Activated CD4-positive, alpha-beta T cell treated with anti-CD3 and anti-CD28 coated beads, Interleukin-2, amount 10 ng/mL, durations not matched to agents 24 days and 14 days (primary cell): ENCODE measurements at places on chromosomes 13 and 19. TPM values are rescaled to one million over a fixed set of nuclear protein-coding genes. Genes with fewer than 3 reads are reported as not detected.

Gene PSG3
- not detected in 2 replicates for total RNA-seq

DNA sequence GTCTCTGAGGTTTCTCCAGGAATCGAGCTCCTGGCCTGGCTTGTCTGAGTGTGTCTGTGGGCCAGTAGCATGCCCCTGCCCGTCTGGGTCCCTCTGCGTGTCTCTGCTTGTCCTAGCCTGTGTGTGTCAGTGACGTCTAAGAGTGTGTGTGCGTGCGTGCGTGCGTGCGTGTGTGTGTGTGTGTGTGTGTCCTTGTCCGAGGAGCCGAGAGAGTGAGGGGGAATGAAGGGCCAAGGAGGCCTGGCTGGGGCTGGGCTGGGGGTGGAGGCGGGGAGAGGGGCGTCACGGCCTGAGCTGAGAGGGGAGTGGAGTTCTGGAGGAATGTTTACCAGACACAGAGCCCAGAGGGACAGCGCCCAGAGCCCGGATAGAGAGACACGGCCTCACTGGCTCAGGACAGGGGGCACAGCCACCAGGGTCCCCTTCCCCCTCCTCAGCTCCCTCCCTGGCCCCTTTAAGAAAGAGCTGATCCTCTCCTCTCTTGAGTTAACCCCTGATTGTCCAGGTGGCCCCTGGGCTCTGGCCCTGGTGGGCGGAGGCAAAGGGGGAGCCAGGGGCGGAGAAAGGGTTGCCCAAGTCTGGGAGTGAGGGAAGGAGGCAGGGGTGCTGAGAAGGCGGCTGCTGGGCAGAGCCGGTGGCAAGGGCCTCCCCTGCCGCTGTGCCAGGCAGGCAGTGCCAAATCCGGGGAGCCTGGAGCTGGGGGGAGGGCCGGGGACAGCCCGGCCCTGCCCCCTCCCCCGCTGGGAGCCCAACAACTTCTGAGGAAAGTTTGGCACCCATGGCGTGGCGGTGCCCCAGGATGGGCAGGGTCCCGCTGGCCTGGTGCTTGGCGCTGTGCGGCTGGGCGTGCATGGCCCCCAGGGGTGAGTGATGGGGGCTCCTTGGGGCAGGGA lies at the start of gene AXL:
AXL (plus strand) TSS at position 609 of the 893 bp plus-strand sequence; CDS start at position 779, 170 bp downstream.
- peak within 1 kb of the TSS; percentile 45 for H3K27ac ChIP-seq
- peaks cover 52% of the 10 kb centered on the region for H3K27me3 ChIP-seq
- DNase-seq, result no peak
- H3K4me1 ChIP-seq, result peaks cover 8% of the 10 kb centered on the region

DNA sequence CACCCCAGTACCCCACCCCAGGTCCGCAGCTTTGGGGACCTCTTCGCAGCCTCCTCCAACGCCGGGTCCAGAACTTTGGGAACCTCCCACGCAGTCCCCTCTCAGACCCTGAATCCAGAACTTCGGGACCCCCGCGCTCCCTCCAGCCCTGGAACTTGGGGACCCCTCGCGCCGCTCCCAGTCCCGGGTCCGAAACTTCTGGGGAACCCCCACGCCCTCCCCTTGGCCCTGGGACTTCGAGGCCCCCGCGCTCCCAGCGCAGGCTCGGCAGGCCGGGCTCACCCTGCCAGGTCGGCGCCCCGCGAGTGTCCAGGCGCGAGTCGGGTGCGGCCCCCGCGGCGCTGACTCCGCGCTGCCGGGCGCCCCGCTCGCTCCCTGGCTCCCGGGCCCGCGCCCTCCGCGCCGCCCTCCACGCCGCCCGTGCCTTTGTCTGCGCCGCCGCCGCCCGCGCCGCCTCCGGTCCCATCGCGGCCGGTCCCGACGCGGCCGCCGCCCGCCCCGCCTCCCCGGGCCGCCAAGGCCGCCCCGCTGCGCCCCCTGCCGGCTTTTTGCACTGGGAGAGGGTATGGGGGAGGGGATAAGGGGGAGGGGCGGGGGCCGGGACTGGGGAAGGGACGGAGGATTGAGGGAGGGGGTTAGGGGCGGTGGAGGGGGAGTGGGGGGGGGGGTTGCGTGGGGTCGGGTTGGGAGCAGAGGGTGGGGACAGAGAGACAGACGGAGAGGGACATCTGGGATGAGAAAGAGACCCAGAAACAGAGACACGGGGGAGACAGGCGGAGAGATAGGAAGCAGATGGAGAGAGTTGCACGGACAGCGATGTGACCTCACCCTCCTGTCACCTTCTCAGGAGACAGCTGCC lies at the start of gene HOMER3:
HOMER3 (minus strand) TSS at position 449 of the 859 bp plus-strand sequence. CDS start 2,235 bp downstream, outside the sequence.
- no peak within 1 kb of the TSS for H3K27ac ChIP-seq
- H3K27me3 ChIP-seq, result peaks cover 37% of the 10 kb centered on the region
- peaks cover 7% of the 10 kb centered on the region for H3K4me1 ChIP-seq
- H3K36me3 ChIP-seq, result no peaks in the 10 kb centered on the region
- peak within 1 kb of the TSS; percentile 69 for H3K4me3 ChIP-seq

DNA sequence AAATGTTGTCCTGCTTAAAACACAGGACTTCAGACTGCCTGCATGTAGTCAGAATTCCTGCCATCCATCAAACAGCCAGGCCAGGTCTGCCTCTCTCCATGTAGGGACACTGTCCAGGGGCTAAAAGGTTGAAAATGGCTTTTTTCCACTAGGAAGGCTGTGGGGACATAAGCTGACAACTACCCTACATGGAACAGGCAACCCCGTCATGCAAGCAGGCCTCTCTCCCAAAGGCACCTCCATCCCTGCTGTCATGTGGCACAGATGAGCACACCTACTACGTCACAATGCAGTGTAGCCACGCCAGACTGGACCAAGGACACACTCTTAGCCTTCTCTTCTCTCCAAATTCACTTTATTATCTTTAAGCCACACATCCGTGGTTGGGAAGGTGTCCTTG lies 40.8 kb downstream of the LATS2 start:
- DNase-seq, result no peak
- H3K27me3 ChIP-seq, result no peaks in the 10 kb centered on the region
- H3K27ac ChIP-seq, result no peak overlapping the region
- H3K4me3 ChIP-seq, result no peak overlapping the region

DNA sequence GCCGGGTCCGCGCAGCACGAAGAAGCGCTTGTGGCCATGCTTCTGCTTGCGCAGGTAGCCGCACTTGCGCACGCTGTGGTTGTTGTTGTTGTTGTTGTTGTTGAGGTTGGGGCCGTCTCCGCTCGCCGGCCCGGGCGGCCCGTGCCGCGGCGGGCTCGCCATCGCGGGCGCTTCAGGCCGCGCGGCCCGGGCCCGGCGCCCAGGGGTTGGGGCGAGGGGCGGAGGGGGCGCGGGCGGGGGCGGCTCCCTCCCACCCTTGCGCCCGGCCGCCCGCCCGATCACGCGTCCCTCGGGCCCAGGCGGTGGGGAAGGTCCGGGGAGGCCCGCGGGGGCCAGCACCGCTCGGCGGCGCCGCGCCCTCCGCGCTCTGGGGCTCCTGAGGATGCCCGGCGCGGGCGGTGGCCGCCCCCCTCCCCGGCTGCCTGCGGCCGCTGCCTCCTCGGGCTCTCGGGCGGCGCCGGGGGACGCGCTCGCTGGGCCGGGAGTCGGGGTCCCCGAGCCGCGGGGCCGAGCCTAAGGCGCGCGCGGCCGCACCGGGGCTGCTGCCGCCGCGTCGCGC lies 412 bp downstream of the IRS2 start:
- peak overlapping the region; percentile 58 for H3K4me3 ChIP-seq
- peaks cover 22% of the 10 kb centered on the region for H3K27me3 ChIP-seq
- no peak overlapping the region for H3K27ac ChIP-seq
- peaks cover 8% of the 10 kb centered on the region for H3K36me3 ChIP-seq

- H3K27me3 ChIP-seq, result no peaks in the 10 kb centered on the region
- H3K27ac ChIP-seq, result peak overlapping the region; percentile 20
Measured at GRCh38 chr13:73998631-73999030, 135.6 kb downstream of the KLF12 start.

GRCh38 chr13:23323946-23324709 lies 109.4 kb downstream of the SACS start:
- no peak overlapping the region for H3K4me3 ChIP-seq
- no peak for DNase-seq
- peak overlapping the region; percentile 37 for H3K27ac ChIP-seq
- H3K27me3 ChIP-seq, result peaks cover 2% of the 10 kb centered on the region

- DNase-seq, result no peak
- H3K27me3 ChIP-seq, result no peaks in the 10 kb centered on the region
- H3K4me1 ChIP-seq, result peaks cover 14% of the 10 kb centered on the region
Measured at GRCh38 chr13:19993024-19993423, 34.5 kb downstream of the ZMYM2 start.

Gene DOCK6
- total RNA-seq, result 1.2 and 2.2 TPM in 2 replicates

- H3K36me3 ChIP-seq, result no peaks in the 10 kb centered on the region
- DNase-seq, result no peak
- peaks cover 16% of the 10 kb centered on the region for H3K4me1 ChIP-seq
- H3K4me3 ChIP-seq, result peak overlapping the region; percentile 59
- H3K27ac ChIP-seq, result peak overlapping the region; percentile 79
- H3K27me3 ChIP-seq, result no peaks in the 10 kb centered on the region
Measured at GRCh38 chr19:39238209-39238608, 6.6 kb downstream of the IFNL3 start.

DNA sequence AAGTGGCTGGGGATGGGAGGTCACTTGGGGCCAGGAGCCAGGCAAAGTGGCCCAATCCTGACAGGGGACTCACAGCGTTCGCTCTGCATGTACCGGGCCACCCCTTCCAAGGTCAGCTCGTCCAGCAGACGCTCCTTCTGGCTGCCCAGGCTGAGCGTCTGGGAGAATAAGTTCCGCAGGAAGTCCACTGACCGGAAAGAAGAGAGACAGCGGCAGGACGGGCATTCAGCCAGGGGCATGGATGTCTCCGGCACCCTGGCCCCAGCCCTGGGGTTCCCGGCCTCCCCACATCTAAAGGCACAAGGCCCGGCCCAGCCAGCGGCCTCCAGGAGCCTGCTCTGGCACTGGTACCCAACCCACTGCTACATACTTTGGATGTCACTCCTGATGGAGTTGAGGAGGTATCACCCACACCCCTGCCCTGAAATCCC lies 6.1 kb downstream of the SIRT2 start:
- no peak overlapping the region for H3K27ac ChIP-seq
- H3K27me3 ChIP-seq, result no peaks in the 10 kb centered on the region
- no peak overlapping the region for H3K4me3 ChIP-seq
- H3K36me3 ChIP-seq, result peaks cover 9% of the 10 kb centered on the region

DNA sequence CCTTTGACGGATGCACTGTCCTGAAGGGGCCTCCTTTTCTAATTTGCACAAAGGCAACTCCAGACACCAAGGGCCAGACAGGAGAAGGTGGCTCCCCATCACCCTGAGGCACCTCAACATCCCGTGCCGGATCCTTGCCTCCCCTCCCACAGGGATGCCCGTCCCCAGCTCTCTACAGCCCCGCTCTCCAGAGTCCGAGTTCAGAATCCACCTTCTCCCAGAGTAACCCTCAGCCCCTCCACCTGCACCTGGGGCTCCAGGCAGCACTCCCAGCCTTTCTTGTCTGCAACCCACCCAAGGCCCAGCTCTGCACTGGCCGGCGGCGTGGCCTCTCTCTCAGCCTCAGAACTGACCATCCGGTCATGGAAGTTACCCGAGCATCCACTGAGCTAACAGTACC lies 4.8 kb downstream of the NDUFB7 start:
- no peaks in the 10 kb centered on the region for H3K27me3 ChIP-seq
- H3K27ac ChIP-seq, result peak overlapping the region; percentile 53
- peaks cover 27% of the 10 kb centered on the region for H3K36me3 ChIP-seq
- peaks cover 19% of the 10 kb centered on the region for H3K4me1 ChIP-seq
- no peak for DNase-seq
- no peak overlapping the region for H3K4me3 ChIP-seq

Gene MAB21L1
- total RNA-seq, result not detected in 2 replicates

Gene SOX21
- not detected in 2 replicates for total RNA-seq

GRCh38 chr13:71339005-71339404 lies 528.0 kb downstream of the DACH1 start:
- no peak for DNase-seq
- H3K4me1 ChIP-seq, result no peaks in the 10 kb centered on the region
- no peaks in the 10 kb centered on the region for H3K27me3 ChIP-seq
- no peak overlapping the region for H3K27ac ChIP-seq

Gene NKG7
- total RNA-seq, result 363 and 379 TPM in 2 replicates

Gene AMH
- total RNA-seq, result 4.0 and 5.1 TPM in 2 replicates

DNA sequence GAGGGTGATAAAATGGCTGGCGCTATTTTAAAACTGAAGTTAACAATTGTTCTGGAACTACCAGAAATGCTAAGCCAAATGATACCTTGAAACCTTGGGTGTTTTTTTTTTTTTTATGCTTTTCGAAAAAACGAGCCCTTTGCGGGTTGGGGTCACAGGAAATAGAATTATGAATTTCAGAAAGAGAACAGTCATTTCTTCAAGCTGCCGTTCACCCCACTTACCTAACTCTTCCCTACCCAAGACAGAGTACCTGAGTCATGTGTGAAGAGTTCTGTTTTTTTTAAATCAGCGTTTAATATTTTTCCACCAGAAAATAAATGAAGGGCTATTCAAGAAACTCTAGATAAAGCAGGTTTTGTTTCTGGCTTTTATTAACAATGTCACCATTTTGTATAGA lies 35.3 kb downstream of the KLF2 start:
- H3K27me3 ChIP-seq, result peaks cover 16% of the 10 kb centered on the region
- H3K36me3 ChIP-seq, result peaks cover 48% of the 10 kb centered on the region
- H3K4me3 ChIP-seq, result peak overlapping the region; percentile 21
- H3K27ac ChIP-seq, result no peak overlapping the region

DNA sequence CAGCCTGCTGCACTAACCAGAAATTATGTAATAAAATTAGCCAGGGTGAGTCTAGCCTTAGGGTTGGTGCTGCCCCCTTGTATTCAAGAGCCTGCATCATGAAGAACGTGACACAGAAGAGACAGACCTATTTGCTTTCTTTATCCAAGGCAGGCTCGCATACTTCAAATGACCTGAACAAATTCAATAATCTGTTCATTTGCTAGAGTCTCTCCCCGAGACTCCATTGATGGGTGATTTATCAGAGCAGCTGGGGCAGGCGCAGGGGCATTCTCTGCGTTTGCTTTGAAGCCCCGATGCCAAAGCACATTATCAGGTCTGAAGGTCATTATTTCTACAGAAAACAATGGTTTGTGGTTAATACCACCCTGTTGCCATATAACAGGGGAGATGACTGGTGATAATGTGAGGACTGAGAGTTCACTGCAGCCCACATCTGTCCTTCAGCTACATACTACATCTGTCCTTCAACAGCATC lies 520.3 kb downstream of the DIAPH3 start:
- no peaks in the 10 kb centered on the region for H3K4me1 ChIP-seq
- DNase-seq, result no peak
- H3K4me3 ChIP-seq, result no peak overlapping the region
- H3K27ac ChIP-seq, result no peak overlapping the region
- H3K27me3 ChIP-seq, result no peaks in the 10 kb centered on the region

- no peak overlapping the region for H3K4me3 ChIP-seq
- DNase-seq, result peak; percentile 57
- H3K27me3 ChIP-seq, result peaks cover 13% of the 10 kb centered on the region
- no peak overlapping the region for H3K27ac ChIP-seq
- peaks cover 34% of the 10 kb centered on the region for H3K36me3 ChIP-seq
Measured at GRCh38 chr19:16363133-16363851, 38.7 kb downstream of the KLF2 start.

- no peaks in the 10 kb centered on the region for H3K27me3 ChIP-seq
- no peak for DNase-seq
- H3K27ac ChIP-seq, result no peak overlapping the region
- peaks cover 42% of the 10 kb centered on the region for H3K4me1 ChIP-seq
- H3K4me3 ChIP-seq, result no peak overlapping the region
Measured at GRCh38 chr13:60020288-60020687, 143.4 kb downstream of the DIAPH3 start.

- no peak for DNase-seq
- H3K27ac ChIP-seq, result no peak overlapping the region
- no peaks in the 10 kb centered on the region for H3K27me3 ChIP-seq
- H3K4me1 ChIP-seq, result peaks cover 6% of the 10 kb centered on the region
- H3K4me3 ChIP-seq, result no peak overlapping the region
- H3K36me3 ChIP-seq, result no peaks in the 10 kb centered on the region
Measured at GRCh38 chr19:45650722-45651121, 11.5 kb upstream of the EML2 start.
